Heart left ventricle (tissue), 16 donors: ENCODE measurements at places on chromosomes 13 and 19.
A peak's percentile ranks its signal among the peaks of the same experiment; 100 is the strongest.

DNA sequence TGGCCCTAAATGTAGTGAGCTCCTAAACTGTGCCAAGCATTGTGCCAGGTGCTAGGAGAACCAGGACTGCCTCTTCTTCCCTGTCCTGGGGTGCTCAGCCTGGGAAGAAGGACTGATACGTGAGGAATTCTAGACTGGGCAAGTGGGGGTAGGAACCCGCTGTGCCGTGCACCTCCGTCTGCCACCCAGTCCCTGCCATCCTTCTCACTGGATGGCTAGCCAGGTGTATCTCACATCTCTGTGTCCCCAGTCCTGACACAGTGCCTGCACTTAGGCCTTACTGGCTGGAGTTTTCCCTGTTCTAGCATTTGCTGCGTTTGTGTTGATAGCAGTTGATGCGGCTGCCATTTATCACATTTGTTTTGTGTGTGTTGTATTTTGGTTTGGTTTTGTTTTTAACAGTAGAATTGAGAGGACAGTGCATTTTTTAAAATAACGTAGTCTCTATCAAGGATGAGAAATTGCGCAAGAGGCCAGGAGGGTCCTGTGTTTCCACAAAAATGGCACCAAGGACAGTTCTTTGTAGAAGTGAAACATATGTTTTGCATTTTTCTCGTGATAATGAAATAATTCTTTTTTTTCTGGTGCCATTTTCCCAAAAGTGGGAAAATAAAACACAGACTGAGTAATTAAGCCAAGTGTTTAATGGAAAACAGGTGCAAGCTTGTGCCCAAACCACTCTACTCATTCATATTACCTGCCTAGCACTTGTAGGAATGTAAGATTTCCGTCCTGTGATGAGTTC lies 4.7 kb upstream of the GPR183 start:
- DNase-seq, result no peak

DNA sequence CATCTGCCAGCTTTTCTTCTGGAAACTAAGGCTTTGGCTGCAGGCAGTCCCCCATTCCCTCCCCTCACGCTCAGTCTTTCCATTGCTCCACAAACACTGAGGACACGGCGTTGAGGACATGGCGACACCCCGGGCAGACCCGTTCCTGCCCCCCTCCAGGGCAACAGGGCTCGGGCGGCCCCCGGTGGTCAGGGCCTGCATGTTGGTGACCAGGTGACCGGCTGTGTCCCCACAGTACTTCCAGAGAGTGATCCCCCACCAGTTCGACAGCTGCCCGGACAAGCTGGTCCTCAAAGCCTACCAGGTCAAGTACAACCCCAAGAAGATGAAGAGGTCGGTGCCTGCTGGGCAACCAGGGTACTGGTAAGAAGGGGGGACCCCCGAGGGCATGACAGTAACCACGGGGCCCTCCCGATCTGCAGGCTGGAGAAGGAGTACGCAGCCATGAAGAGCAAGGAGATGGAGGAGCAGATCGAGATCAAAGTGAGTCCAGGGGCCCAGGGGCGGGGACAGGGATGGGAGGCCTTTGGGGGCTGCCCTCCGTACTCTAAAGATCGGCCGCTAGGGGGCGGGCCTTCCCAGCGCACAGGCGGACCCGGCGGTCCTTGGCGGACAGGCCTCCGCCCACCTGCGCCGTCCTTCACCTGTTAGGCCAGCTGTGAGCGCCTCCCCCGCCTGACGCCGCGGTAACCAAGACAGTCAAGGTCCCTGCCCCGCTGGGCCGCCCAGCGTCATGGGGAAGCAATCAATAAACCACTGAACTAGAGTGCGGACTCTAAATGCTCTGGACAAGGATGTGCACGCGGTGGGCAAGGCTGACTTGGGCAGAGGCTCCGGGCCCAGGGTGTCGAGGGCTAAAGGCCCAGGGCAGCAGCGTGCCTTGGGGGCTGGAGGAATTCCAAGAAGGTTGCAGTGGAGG lies 21.1 kb downstream of the PRR36 start:
- peak; percentile 53 for DNase-seq

GRCh38 chr13:110280985-110281688 lies 25.8 kb downstream of the COL4A1 start:
- peak; percentile 70 for DNase-seq

GRCh38 chr13:44307255-44307654 lies 66.4 kb upstream of the SERP2 start:
- DNase-seq, result no peak

DNA sequence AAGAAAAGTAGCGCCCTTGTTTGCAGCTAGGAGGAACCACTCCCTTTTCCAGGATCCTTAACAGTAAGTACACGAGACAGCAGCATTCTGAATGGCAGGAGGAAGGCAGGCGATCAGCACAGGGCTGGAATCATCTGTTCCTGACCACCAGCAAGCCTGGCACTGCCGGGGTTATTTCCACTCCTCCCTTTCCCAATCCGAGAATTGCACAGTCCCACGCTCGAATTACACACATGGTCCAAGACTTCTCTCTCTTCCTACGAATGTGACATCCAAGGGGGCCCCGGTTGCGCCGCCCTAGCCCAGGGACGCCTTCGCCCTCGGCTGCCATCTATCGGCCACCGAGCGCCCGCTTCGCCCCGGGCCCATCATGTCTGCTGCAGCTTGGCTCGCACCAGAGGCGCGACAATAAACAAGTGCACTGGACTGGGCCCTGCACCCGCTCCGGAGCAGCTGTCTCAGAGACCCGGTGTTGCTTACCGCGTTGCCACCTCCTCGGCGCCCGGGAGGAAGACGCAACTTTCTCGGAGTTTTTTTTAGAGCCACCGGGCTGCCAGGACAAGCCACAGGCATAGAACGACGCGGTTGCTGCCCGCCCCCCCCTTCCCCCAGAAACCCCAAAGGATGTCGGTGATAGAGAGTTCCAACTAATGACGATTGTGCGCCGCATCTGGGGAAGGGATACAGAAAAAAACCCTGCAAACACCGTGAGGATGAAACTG lies at the start of gene SLITRK5:
SLITRK5 (plus strand) TSS at position 341 of the 722 bp plus-strand sequence. CDS start 4,018 bp downstream, outside the sequence.
- peak; percentile 29 for DNase-seq

GRCh38 chr19:14393329-14393728 lies 12.1 kb downstream of the ADGRE5 start:
- DNase-seq, result no peak

GRCh38 chr19:29945433-29945832 lies 3.4 kb downstream of the URI1 start:
- no peak for DNase-seq

GRCh38 chr13:114022309-114022669 lies 48.4 kb upstream of the C13orf46 start:
- peak; percentile 16 for DNase-seq
